ENCODE measurements at places on chromosomes 6 and 20. TPM values are rescaled to one million over a fixed set of nuclear protein-coding genes. Genes with fewer than 3 reads are reported as not detected.

GRCh38 chr6:112367628-112368027 lies 20.5 kb downstream of the RFPL4B start:
- no peak for DNase-seq

- DNase-seq, result no peak
Observed at GRCh38 chr6:122339661-122340060, 59.8 kb upstream of the HSF2 start.

DNA sequence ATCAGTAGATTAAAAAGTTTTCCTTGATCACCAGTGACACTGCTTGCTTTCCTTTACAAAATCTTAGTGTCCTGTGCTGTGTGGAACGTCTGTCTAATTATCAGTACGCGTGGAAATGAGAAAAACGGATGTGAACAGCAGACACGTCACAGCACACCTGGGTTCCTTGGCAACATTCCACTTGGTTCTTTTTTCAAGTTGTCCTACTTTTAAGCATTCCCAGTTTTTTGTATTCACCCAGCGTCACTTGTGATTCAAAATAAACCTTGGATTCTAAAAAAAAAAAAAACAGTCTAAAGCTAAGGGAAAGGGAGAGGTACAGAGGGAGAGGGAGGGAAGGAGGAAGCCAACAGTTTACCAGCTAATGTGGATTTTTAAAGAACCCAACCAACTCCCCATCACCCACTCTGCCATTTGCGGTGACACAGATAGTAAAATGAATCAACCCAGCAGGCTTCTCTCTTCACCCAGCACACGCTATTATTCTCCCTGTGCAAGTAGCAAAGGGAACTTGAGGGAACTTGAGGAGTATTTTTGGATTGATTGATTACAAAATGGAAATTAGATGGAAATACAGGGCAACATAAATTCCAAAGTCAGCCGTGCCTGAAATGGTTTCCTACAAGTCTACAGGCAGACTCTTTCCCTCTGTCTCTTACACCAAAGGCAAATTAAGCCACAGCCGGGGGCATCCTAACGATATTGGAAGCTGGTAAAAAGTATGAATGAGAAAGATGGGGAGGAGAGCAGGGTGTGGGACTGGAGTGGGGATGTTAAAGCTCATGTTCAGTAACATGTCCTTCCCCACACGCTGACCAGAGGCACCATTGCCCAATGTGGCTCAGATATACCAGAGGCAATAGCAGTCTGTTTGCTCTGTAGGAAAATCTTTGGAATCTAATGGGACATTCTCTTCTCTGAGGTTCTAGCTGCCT lies 129.8 kb downstream of the SASH1 start:
- DNase-seq, result peak; percentile 58

DNA sequence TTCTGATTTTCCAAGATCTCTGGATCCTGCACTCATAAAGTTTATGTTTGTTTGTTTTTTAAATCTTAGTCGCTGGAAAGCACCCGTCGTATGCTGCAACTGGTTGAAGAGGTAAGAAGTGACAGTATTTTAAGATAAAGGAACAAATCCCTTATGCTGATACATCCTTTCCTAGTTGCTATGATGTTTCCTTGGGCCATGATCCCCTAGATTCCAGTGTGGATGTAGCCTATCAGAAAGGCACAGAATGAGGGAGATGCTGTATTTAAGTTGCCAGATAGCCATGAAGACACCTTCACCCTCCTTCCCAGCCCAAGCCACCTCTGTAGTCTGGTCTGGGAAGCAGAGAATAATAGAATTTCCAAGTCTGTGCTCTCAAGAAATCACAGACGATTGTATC lies 59.0 kb downstream of the SNAP25 start:
- no peak for DNase-seq

- no peak for DNase-seq
Observed at GRCh38 chr6:81241126-81242041, 511.1 kb downstream of the TENT5A start.

- DNase-seq, result no peak
Observed at GRCh38 chr6:134491477-134491876, 173.6 kb upstream of the SGK1 start.

DNA sequence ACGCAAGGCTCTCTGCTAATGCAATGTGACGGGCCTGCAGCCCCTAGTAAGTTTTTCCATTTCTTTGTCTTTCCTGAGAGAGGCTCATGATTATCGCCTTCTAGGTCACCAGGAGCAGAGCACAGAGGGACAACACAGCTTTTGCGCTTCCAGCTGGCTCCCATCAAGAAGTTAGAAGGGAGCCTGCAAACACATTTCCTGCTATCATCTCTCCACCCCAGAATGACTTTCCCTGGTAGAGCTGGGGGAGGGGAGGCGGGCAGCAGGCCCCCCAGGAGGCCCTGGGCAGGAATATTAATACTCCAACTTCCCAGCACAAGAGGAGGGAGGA lies 35.7 kb upstream of the CCDC167 start:
- no peak for DNase-seq

- DNase-seq, result peak; percentile 39
Observed at GRCh38 chr6:48151142-48151541, 40.1 kb upstream of the PTCHD4 start.

DNA sequence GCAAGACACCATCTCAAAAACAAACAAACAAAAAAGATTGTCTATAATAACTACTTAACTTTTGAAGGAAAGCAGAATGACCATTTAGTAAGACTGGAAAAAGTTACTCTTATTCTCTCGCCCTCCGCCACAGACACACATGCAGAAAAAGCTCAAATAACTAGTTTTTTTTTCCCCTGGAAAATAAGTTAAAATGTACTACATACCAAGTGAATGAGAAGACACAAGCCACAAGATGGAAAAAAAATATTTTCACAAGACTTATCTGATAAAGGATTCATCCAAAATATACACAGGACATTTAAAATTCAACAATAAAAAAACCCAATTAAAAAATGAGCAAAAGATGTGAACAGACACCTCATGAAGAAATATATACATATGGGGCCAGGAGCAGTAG lies 31.9 kb downstream of the NUDT3 start:
- DNase-seq, result no peak

- no peak for DNase-seq
Observed at GRCh38 chr6:161066511-161066910, 74.9 kb downstream of the MAP3K4 start.

GRCh38 chr6:120945905-120946594 lies 388.2 kb downstream of the TBC1D32 start:
- no peak for DNase-seq

DNA sequence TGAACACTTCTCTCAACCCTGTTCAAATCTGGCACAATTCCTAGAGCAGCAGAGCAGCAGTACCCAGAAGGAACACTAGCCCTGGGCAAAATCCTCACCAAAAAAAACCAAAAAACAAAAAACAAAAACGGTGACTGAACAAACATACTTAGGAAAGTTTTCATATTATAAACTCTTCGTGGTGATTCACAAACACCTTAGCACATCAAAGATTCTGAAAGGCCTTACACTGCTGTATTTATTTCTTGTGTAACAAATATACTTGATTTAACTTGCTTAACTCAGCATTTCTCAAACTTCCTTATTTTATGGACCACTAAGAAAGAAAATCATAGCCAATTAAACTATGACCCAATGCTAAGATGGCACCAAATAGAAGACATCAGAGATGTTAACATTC lies 57.8 kb upstream of the RREB1 start:
- no peak for DNase-seq

KIF16B gene
- total RNA-seq, result 13.2 TPM

EYS gene
- total RNA-seq, result 0.07 TPM

PACSIN1 gene
- not detected for total RNA-seq

SRSF12 gene
- 0.51 TPM for total RNA-seq

PPP1R14C gene
- total RNA-seq, result 32.5 TPM

RNF144B gene
- total RNA-seq, result 17.5 TPM

FOXP4 gene
- 8.8 TPM for total RNA-seq
